ENCODE measurements at places on chromosomes 11 and 22. TPM values are rescaled to one million over a fixed set of nuclear protein-coding genes. Genes with fewer than 3 reads are reported as not detected.

Gene CSF2RB
- 4.3 TPM for total RNA-seq

Gene NLRP10
- not detected for total RNA-seq

- H3K4me1 ChIP-seq = no peaks in the 10 kb centered on the region
Measured at GRCh38 chr11:124340142-124340447, 20.1 kb upstream of the OR8D2 start.

GRCh38 chr22:24435323-24435645 is 7.9 kb downstream of the ADORA2A start:
- no peak overlapping the region for H3K4me3 ChIP-seq
- H3K27ac ChIP-seq = no peak overlapping the region
- no peaks in the 10 kb centered on the region for H3K27me3 ChIP-seq
- H3K4me1 ChIP-seq = no peaks in the 10 kb centered on the region
- DNase-seq = no peak

- H3K4me3 ChIP-seq = no peak overlapping the region
- H3K4me1 ChIP-seq = peaks cover 6% of the 10 kb centered on the region
- DNase-seq = no peak
- H3K27me3 ChIP-seq = no peaks in the 10 kb centered on the region
- no peaks in the 10 kb centered on the region for H3K36me3 ChIP-seq
Measured at GRCh38 chr11:34348919-34349318, 8.9 kb downstream of the ABTB2 start.

DNA sequence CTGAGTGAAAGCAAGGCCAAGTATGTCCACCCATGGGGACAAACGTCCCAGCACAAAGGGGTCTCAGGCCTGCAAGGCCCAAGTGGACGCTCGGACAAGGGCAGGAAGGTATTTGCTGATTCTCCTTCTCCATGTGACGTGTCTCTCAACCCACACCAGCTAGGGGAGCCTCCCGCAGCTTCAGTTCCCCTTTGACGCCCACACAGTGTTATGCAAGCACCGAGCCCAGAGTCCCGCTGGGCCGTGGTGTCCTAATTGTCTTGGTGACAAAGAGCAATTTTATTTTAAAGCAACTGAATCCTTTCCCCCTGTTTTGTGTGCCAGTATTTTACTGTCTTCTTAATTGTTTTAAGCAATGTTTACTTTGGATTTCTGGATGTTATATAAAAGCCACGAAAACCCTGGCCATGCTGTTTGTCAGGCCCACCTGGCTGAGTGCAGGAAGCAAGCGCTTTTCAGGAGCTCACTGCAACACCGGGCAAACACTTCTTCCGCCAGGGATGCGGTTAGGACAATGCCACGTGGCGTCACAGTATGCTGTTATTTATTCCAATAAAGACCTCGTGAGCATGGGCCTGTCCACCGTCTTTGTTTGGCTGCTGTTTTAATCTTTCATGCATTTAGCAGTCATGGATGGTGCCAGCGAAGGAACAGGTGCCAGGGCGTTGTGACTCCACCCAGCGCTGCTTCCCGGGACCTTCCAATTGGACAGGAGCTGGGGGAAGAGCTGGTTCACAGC is 8.2 kb upstream of the PARVG start:
- H3K27me3 ChIP-seq = no peaks in the 10 kb centered on the region
- no peak overlapping the region for H3K4me3 ChIP-seq
- no peak for DNase-seq
- no peaks in the 10 kb centered on the region for H3K36me3 ChIP-seq

DNA sequence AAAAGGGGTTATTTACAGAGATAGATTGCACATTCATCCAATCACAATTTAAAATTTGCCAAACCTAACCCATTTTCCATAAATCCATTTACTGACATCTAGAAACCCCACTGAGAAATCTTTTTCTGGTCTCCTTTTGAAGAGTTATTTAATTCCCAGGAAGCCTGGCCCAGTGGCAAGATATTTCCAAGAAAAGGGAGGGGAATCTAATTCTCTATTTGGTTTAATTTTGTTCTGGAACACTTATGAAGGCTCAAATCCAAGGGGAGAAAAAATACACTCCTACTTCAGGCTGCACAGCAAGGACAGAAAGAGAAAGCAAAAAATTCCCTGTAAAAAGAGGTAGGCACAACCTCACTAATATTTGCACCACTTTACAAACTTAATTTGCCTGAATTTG is 88.2 kb upstream of the LDLRAD3 start:
- no peak overlapping the region for H3K4me3 ChIP-seq
- no peaks in the 10 kb centered on the region for H3K27me3 ChIP-seq
- no peak for DNase-seq
- no peaks in the 10 kb centered on the region for H3K36me3 ChIP-seq

Data from pancreas (tissue), 10 donors.